G401 (cell line): ENCODE measurements at places on chromosomes 3 and 15. TPM values are rescaled to one million over a fixed set of nuclear protein-coding genes. Genes with fewer than 3 reads are reported as not detected.

Gene SLC28A2
- total RNA-seq = not detected in 2 replicates

Gene ANKRD63
- total RNA-seq = 8.4 and 14.9 TPM in 2 replicates

Gene TMCO5A
- total RNA-seq = not detected in 2 replicates

Gene LRRIQ4
- not detected in 2 replicates for total RNA-seq

Gene P2RY12
- not detected in 2 replicates for total RNA-seq

Gene PEAK1
- total RNA-seq = 13.2 and 14.3 TPM in 2 replicates

Gene GOLGA6D
- total RNA-seq = not detected in 2 replicates

Gene MUSTN1
- total RNA-seq = not detected in 2 replicates

Gene CRABP1
- not detected in 2 replicates for total RNA-seq

Gene WDR49
- total RNA-seq = not detected in 2 replicates

Gene DPH3
- total RNA-seq = 14.2 and 16.5 TPM in 2 replicates

Gene CCDC13
- total RNA-seq = 1.4 and 3.3 TPM in 2 replicates

Gene CTXND1
- not detected in 2 replicates for total RNA-seq

Gene ARHGAP11A
- 29.0 and 44.1 TPM in 2 replicates for total RNA-seq

Gene C3orf20
- not detected in 2 replicates for total RNA-seq

Gene COL6A5
- not detected in 2 replicates for total RNA-seq

Gene SLC24A5
- not detected in 2 replicates for total RNA-seq

Gene C3orf62
- 0.31 and 1.7 TPM in 2 replicates for total RNA-seq

Gene GATA2
- total RNA-seq = 81.0 and 85.0 TPM in 2 replicates

Gene SLC24A1
- 7.9 and 8.2 TPM in 2 replicates for total RNA-seq

Gene CYP8B1
- not detected in 2 replicates for total RNA-seq

Gene ACAN
- 0.68 TPM in 1 of 2 replicates, not detected in the other for total RNA-seq

Gene DISP2
- total RNA-seq = 1.0 and 3.1 TPM in 2 replicates

Gene GRAMD2A
- not detected in 2 replicates for total RNA-seq

Gene GOLGA6L9
- 0.62 and 1.4 TPM in 2 replicates for total RNA-seq

Gene HCLS1
- total RNA-seq = not detected in 2 replicates

Gene CD200
- not detected in 2 replicates for total RNA-seq

Gene HIGD2B
- not detected in 2 replicates for total RNA-seq

Gene ANKUB1
- total RNA-seq = not detected in 2 replicates

Gene MASP1
- not detected in 2 replicates for total RNA-seq

Gene SENP8
- 1.4 and 4.4 TPM in 2 replicates for total RNA-seq

Gene B3GALNT1
- not detected in 2 replicates for total RNA-seq

Gene NKIRAS1
- total RNA-seq = 15.0 and 20.1 TPM in 2 replicates

Gene ZKSCAN7
- total RNA-seq = 3.2 and 6.8 TPM in 2 replicates

Gene RNU5B-1
- not detected in 2 replicates for total RNA-seq

Gene RSL24D1
- 136 and 152 TPM in 2 replicates for total RNA-seq
